Right hindlimb (tissue), 1 donor: ENCODE measurements at places on chromosomes 5 and 9.

DNA sequence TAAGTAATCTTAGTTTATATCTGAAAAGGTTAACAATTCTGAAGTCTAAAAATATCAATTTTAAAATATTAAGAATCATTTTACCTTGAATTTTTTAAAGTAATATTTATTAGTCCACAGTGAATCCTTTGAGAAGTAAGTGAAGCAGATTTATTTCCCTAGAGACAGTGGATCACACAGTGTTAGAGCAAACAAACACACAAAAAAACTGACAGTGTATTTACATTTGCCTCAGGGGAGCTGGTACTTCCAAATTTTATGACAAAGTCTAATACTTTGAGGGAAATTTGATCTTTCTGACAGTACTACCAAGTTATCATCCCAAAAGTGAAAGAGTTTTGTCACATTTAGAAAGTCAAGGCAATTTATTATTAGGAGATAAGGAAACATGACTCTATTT lies 1750.6 kb upstream of the CDH9 start:
- no peak for DNase-seq

DNA sequence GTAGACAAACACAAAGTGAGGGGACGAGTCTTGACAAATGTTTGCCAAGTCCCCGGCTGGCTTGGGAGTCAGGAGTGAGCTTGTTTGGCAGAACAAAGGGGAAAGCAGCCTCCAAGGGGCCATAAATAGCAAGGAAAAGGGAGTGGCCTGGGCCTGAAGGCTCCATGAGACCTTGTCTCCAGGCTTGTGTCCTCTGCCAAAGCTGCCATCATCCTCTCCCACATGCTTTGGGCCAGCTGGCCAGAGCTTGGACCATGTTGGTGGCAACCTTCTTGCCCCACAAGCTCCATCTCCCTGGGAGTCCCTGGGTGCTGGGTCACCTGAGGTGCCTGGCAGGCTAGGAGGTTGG lies 13.3 kb upstream of the PITX1 start:
- DNase-seq, result no peak

GRCh38 chr5:174337276-174338184 lies 292.0 kb downstream of the NSG2 start:
- peak; percentile 35 for DNase-seq

DNA sequence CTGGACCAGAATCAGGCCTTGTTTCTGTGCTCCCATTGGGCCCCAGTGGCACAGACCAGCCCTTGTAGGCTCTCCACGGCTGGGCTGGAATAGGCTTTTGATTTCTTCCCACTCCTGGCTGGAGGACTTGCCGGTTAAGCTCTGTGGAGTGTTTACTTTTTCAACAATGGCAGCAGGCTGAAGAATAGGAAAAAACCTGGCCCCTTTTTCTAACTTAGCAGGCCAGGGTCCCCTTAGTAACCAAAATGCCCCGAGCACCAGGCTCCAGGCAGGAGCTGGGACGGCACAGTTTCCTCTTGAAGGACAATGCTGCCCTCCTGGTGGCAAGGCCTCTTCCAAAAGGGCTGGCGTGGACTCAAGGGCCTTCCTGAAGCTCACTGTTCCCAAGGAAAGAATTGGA lies 230.3 kb downstream of the CRB2 start:
- DNase-seq, result no peak

DNA sequence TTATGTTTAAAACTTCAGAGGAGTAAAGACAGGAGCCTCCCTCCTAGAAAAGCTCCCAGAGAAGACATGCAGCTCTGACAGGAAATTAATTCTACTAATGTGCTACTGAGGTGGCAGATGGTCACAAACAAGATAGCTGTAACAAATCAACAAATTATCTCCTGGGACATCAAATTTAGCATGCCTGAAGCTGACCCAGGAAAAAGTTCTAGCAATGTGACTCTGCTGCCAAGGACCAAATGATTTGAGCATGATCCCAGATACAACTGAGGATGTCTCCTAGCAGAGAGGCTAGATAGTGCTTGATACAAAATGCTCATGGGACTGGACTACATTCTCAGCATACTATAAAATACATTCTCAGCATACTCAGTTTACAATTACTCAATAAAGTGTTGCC lies 413.5 kb upstream of the SMC2 start:
- no peak for DNase-seq

DNA sequence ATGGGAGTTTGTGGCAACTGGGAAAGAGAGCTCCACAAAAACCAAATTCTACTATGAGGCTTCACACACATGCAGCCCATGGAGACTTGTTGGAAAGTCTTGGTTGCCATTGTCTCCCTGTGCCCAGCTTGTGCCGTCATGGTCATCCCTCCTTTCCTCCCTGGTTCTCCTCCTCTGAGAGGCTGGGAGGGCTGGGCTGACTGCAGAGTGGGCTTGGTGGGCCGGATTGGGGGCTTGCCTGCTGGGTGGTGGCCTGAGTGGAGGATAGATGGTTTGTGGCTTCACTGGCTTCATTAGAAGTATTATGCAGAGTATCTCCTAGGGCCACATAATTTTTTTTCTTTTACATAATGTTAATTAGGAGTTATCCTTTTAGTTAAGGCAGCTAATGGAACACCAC lies 52.3 kb upstream of the IRX2 start:
- DNase-seq, result no peak

- no peak for DNase-seq
Measured at GRCh38 chr5:67896311-67896929, 319.1 kb upstream of the PIK3R1 start.

- DNase-seq, result no peak
Measured at GRCh38 chr5:132102101-132102701, 28.6 kb downstream of the CSF2 start.

GRCh38 chr5:116212225-116212624 lies 127.4 kb downstream of the COMMD10 start:
- no peak for DNase-seq

- no peak for DNase-seq
Measured at GRCh38 chr5:115490596-115490995, 54.0 kb downstream of the FEM1C start.

DNA sequence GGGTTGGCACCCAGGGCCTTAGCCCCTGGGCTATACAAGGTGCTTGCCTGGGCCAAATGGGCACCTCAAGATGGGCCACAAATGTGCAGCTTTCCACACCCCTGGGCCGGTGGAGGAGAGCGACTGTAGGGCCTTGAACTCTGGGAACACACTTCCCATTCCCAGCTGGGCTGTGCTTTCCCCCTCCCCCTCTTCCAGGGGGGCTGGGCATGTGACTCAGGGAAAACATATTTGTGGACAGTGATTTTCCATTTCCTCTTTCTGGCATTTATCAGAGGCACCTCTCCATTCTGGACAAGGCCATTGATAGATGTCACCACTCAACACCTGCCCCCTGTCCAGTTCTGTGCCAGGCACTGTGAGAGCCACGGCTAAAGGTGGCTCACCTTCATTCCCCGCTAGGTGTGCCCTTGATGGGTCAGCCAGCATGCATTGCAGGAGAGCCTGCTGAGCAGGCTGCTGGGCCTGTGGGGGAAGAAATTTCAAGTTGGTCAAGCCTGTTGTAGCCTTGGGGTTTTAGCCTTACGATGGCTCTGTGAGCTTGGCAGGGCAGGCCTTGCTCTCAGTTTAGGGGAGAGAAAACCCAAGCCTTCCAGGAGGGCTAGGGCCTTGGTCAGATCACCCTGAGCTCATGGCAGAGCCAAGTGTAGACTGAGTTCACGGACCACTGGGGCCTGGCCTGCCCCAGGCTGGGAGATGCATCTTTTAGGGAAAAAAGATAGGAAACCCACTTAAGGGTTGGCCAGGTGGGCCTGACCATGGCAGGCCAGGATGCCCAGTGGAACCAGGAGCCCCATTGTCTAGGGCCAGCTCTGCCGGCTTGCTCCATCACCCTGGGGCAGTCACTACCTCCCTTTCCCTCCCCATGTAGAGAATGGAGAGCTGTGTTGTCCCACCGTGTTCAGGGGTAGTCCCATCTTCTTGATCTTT lies 113.9 kb downstream of the DAB2IP start:
- DNase-seq, result no peak

- no peak for DNase-seq
Measured at GRCh38 chr9:113998525-113999255, 79.4 kb downstream of the AMBP start.

DNA sequence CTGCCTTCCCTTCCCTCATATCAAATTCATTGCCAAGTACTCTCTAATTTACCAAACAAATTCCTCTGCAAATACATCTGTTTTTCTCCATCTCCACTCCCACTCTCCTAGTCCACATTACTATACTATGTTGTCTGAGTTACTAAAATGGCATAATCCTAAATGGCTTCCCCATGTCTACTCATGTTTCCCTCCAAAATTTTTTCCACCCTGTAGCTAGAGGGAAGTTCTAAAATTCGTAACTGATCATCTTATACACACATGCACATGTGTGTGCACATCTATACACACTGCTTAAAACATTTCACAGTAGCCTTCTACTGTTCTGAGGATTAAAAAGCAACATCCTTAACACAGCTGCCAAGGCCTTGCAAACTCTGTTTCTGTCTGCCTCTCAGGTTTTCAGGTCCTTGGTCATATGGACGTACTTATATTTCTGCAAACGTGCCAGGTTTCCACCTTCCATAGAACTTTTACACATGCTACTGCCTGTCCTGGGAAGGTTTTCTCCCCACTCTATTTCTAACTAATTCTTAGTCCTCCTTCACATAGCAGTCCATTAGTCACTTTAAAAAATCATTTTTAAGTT lies 140.6 kb downstream of the LURAP1L start:
- DNase-seq, result peak; percentile 53

DNA sequence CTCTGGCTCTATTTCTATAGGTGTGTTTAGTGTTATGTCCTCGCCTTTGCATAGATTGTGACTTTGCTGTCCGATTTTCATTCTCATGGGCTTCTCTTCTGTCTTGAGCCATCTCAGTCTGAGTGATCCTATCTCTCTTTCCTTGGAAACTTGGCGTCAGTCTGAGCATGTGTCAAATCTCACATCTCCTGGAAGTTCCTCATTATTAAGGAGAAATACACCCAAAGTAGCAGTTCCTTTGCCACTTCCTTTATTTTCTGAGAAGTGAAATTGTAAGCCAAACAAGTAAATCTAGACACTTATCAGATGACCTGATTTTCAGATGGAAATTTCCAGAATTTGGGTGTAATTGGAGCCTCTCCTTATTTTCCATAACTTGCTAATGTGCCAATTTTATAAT lies 126.9 kb upstream of the ANKH start:
- no peak for DNase-seq

DNA sequence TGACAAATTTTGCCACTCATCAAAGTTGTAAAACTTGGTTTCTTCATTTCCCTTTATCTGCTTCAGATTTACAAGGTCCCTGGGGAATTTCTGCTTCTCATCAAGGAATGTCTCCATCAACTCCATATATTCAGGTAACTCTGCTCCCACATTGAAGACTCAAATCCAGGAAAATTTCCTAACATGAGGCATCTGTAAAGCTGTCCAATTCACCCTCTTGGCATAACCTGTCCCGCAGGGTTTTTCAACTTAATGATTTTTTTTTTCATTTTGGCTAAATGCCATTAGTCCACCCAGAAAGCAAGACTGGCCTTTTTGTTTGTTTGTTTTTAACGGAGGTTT lies 50.2 kb upstream of the SLC30A5 start:
- no peak for DNase-seq

GRCh38 chr9:24009322-24009721 lies 183.3 kb upstream of the ELAVL2 start:
- DNase-seq, result no peak

GRCh38 chr5:169702693-169703481 lies 65.8 kb downstream of the DOCK2 start:
- DNase-seq, result peak; percentile 43

- no peak for DNase-seq
Measured at GRCh38 chr5:95809414-95809960, 13.0 kb downstream of the GLRX start.

DNA sequence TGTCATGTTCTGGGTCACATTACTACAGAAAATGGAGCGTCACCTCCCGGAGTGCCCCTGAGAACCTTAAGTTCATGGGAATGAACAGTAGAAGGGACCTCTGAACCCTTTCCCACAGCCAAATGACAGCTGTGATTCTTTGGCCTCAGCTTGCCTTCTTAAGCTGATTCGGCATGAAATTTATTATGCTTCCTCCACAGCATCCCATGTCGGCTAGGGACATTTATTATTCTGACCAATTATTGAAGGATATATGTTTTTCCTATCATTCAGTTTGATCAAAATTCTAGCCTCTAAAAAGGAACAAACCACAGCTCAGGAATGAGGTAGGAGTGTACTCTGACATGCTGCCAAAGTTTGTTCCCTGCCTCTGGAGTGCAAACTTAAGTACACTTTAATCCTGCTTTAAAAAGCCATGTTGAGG lies 440.6 kb downstream of the CETN3 start:
- DNase-seq, result peak; percentile 27

DNA sequence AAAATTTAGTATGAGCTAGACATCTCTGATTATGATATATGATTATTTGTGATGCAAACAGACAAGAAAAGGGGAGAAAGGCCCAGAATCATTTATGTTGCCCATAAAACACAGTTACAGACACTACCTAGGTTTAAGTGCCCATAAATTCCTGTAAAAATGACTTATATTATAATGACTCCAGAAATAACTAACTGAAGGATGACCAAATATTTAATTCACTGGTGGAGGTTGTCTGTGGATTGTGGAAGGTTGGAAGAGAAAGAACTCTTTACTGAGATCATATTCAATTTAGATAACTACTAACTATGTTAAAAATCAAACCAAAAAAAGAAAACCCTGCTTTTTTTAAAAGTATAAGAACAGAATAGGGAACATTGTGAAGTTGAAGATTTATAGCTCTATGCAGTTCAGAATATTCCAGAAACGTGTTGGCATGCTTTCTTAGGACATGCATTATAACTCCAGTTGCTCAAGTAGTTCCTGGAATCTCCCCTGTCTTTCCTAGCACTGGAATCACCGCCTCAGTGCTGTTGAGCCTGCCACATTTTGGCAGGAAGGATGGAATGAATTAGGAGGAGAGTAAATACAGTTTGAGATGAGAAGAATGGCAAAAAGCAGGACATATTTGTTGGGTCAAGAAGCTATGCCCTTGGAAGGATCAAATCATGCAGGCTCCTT lies 72.0 kb upstream of the PAPPA start:
- DNase-seq, result peak; percentile 39

DNA sequence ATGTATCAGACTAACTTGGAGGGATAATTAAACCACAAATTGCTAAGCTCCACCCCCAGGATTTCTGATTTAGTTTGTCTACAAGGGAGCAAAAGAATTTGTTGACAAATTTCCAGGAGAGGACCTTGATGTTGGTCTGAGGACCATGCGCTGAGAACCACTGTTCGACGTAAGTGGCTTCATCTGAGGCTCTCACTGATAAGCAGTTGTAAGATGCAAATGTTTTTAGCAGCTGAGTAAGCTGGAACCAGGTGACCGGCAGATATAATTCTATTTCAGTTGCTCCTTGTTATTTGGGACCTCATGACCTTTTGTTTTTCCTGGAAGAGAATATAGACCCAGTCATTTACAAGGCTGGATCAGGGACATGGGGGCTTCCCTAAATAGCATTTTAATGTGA lies 14.1 kb upstream of the SPINK1 start:
- no peak for DNase-seq

GRCh38 chr5:113202746-113203716 lies 226.4 kb downstream of the DCP2 start:
- no peak for DNase-seq

DNA sequence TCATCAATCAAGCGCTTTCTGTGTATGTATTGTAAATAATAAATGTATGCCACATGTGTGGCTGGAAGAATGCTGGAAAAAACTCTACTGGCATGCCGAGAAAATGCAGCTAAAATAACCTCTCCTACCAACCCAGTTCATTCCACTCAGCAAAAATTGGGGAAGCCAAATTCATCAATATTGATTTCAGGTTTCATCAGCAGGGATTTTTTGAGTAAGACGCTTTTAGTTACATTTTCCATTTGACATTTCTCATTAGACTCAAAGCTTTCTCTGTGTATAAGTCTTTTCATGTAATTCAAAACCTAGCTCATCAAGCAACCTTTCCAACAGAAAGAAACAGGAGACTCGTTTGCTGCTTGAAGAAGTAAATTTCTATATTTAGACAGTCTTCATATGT lies 338.1 kb downstream of the DMRT2 start:
- DNase-seq, result no peak
